ENCODE measurements at places on chromosomes 11 and 22.

GRCh38 chr22:35930933-35931332, 97.7 kb downstream of the RBFOX2 start:
- DNase-seq = peak; percentile 79

DNA sequence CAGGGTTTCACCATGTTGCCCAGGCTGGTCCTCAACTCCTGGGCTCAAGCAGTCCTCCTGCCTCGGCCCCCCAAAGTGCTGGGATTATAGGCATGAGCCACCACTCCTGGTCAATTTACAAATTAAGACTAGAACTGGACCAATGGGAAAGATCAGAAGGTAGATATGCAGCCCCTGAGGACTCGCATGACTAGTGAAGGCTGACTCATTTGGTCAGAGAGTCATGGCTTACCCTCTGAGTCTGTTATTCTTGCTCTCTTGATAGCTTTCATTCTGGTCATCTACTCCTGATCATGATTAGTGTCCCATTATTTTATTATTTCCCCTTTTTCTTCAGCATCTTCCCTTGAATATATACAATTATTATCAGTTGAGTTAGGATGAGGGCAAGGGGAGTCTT, 2.7 kb upstream of the LDHAL6A start:
- no peak for DNase-seq

DNA sequence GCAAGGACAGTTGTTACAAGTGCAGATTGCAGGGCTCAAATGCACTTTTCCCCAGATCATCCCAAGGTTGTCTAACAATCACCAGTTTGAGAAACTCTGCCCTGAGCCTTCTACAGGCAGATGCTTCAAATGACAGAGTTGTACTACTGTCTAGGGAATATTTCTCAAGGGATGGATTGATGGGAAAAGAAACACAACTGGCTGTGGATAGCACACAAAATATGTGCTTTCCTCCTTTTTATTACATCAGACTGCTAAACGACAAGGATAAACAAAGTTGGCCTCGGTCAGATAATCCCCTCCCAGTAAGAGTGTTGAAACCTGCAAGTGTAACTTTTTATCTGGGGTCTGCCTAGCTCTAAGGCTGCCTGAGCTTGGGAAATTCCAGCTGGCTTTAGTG, 46.6 kb upstream of the SORL1-AS1 start:
- DNase-seq = no peak

DNA sequence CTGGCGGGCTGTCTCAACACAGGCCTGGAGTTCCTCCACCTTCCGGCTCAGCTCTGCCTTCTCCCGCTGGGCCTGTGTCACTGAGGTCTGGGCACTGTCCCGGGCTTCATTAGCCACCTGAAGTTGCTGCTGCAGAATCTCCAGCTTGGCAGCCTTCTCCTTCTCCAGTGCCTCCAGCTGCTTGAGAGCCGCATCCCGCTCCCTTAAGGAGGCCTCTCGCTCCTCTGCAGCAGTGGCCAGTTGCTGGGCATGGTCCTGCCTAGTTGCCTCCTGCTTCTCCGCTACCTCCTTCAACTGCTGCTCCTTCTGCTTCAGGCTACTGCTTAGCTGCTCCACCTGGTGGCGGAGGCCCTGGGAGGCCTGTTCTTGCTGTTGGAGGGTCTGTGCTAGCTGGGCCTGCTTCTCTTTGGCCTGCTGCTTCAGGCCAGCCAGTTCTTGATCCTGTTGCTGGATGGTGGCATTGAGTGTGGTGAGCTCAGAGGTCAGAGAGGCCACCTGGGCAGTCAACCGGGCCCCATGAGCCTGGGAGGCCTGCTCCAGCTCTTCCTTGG, 16.9 kb downstream of the IL18BP start:
- DNase-seq = no peak

GRCh38 chr11:124276081-124276480, 19.9 kb downstream of the OR8G5 start:
- no peak for DNase-seq

- no peak for DNase-seq
Measured at GRCh38 chr22:27990879-27991278, 71.8 kb upstream of the PITPNB start.

DNA sequence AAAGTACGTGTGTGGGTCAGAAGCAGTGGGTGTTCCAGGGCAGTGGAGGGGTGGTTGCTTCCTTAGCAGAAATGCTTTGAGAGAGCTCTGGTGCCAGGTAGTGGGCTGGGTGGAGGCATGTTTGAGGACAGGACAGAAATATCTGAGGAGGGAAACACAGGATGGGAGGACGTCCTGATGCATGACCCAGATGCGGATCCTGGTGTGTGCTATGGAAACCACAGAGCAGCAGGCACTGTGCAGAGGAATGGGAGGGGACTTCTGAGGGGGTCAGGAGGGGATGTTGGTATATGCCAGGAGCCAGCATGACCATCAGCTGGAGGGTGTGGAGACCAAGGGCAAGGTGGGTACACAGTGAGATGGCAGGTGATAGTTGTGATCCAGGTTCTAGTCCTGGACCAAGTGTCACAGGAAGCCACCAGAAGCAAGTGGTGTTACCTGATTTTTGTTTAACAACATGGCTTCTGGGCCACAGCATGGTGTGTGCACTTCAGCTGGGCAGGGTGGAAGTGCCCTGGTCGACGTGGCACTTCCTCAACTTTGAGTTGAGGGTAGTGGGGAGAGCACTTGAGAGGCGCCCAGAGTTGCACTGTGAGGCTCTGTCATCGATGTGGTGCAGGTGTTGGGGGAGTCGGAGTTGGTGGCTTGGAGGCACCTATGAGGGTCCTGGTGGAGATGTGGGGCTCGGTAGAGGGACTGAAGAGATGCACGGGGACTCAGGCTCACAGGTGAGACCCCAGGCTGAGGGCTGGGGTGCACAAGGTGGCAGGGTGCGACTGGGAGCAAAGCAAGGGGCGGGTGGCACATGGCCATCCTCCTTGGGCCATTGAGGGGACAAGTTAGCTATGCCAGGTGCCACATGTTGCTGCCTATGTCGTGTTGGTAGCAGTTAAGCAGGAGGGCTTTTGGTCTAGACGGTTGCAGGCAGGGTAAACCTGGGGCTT, 7.5 kb downstream of the DGCR8 start:
- DNase-seq = no peak

- no peak for DNase-seq
Measured at GRCh38 chr22:32175683-32176644, 16.9 kb upstream of the C22orf42 start.

- DNase-seq = no peak
Measured at GRCh38 chr11:128776069-128776423, 82.2 kb downstream of the FLI1 start.

- DNase-seq = no peak
Measured at GRCh38 chr11:46039990-46040389, 81.3 kb downstream of the PHF21A start.

DNA sequence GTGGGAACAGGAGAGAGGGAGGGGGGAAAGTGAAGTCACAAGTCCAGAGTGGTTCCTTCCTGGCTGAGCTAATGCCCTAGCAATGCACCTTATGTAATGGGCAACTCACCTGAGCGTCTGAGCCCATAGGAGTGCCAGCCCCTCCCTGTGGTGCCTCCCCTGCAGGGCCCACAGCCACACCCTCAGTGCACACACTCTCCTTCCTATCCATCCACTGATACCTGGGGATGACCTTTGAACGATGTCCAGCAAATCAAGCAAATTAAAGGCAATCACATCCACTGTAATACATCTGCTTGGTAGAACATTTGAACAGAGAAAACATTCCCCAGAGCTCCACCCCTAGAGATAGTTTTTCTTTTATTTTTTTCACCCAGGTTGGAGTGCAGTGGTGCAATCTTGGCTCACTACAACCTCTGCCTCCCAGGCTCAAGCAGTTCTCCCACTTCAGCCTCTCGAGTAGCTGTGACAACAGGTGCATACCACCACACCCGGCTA, 19.6 kb upstream of the MICAL2 start:
- no peak for DNase-seq

GRCh38 chr11:119262668-119263351, 54.1 kb downstream of the MCAM start:
- DNase-seq = peak; percentile 39

DNA sequence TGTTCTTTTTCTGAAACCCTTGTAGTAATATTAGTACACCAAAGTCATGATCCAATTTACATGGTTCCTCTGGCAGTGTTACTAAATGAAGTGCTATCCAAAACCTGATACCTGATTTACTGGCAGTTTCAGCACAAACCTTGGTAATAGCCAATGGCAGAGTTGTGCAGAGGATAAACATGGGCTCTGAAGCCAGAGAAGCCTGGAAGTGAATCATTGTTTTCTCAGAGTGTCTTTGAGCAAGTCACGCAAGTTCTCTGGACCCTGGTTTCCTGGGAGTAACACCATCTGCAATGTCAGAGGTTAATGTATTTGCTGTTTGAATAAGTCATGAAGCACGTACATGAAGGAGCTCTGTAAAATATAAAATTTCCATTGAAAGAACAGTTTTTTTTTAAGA, 222.3 kb upstream of the NARS2 start:
- DNase-seq = no peak

DNA sequence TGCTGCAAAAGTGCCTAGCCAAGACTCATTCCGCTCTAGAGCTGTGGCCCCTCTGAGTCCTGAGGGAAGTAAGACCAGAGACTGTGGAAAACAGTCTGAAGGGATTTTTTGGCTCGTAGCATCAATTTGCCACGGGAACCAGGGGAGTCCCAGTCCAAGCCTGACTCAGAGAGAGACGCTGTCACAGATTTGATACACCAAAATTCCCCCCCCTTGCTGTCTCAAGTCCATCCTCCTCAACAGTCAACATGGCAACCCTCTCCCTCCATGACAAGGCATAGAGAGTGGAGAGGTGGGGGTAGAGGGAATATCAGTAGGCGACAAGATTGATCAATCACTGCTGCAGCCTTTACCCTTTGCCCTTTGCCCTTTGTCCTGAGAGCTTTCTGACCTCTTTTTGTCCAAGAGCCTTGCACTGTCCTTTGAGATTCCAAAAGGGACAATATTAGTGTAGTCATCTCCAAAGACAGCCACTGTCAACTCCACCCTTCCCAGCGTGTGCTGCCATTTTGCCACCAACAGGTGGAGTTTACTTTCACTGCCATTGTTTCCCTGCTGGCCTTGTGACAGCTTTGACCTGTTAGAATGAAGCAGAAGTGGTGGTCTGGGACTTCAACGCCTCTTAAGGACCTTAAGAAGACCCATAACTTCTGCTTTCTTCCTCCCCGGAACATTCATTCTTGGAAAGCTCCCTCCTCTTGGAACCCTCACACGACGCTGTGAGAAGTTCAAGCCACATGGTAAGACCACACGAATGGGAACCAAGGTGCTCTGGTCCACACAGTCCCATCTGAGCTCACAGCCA, 7.3 kb downstream of the SLC15A3 start:
- no peak for DNase-seq

DNA sequence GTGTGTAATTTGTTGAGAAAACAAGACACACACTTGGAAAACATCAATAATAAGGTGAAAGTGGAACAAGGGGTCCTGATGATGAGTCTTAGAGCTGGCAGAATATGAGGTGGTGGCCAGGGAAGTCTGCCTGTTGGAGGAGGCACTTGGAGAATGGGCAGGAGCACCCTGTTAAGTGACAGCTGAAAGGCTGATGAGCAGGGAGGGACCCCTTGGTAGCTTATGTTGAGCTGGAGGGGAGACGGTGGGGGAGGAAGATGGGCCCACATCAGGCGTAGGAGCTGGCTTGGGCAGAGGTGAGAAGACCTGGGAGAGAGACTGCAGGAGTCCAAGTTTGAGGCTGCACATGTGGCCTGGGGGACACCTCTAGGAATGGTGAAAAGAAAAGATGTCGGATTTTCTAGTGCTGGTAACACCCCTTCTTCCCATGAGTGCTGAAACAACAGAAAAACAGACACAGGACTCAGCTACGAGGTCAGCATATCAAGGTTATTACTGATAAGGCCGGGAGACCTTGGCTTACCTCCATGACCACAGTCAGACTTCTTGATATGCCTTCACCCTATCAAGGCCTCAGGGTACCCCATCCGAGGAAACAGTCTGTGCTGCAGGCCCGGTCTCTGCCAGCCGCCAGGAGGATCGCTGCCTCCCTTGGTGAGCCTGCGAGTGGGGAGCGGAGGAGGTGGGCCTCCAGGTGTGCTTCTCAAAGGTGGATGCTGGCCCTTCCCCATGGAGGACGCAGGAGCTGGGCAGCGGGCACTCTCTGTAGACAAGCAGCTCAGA, 14.3 kb upstream of the C11orf96 start:
- DNase-seq = no peak

GRCh38 chr22:37659897-37660708, 1.6 kb downstream of the PDXP start:
- DNase-seq = no peak

DNA sequence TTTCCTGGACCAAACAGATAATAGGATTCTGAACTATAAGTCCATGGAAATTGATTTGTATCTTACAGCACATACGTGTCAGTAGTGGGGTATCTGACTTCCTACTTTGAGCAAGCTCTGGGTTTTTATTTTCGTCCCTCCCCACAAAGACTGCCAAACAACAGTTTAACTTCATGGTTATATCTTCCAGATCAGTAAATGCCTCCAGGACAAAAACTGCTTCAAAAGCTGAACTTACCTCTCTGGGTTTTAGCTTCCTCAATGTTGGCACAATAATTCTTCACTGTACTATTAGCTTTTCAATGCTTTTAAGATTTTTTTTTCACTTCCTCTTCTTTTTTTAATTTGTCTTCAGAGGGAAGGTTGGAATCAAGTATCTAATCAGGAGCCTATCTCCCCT, 4.2 kb upstream of the DPF2 start:
- no peak for DNase-seq

DNA sequence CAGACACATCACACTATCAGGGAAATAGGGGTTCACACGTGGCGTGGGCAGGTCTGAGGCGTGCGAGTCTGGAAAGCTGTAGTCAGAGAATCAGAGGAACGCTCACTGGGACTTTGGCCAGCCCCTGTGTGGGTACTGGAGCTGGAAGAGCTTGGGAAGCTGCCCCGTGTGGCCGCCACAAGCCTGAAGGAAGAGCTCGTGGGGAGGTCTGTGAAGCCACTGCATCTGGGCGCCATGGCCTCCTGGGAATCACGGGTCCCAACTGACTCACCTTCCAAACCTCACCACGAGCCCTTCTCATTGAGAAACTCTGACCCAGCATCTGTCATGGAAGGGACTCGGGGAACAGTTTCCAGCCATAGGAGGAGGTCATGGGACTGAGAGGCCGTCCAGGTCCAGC, 5.9 kb upstream of the MRGPRF start:
- no peak for DNase-seq

- no peak for DNase-seq
Measured at GRCh38 chr11:47507563-47508239, 45.2 kb downstream of the CELF1 start.

GRCh38 chr22:27919942-27920755, 1.1 kb upstream of the PITPNB start:
- no peak for DNase-seq

GRCh38 chr11:2215230-2215560, 43.6 kb upstream of the TH start:
- no peak for DNase-seq

DNA sequence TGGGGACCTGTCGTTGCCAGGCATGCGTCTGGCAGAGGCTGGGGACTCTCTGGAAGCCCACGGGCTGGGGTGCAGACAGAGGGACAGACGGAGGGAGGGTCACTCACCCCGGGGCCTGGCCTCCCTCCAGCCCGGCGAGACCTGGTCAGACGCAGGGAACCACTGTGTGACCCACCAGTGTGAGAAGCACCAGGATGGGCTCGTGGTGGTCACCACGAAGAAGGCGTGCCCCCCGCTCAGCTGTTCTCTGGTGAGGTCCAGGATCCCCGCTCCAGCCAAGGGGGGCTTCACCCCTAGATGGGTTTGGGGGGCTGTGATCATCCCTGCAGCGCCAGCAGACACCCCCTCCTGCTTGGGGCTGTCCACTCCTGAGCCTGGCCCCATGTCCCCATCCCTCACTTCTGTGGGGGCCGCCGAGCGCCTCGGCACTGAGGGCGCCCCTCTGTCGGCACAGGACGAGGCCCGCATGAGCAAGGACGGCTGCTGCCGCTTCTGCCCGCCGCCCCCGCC, 23.6 kb upstream of the MUC5B start:
- DNase-seq = no peak

- no peak for DNase-seq
Measured at GRCh38 chr11:93852242-93852641, 1.8 kb upstream of the VSTM5 start.

All from AML-193 (cell line).